ENCODE measurements at places on chromosomes 1 and 21. TPM values are rescaled to one million over a fixed set of nuclear protein-coding genes. Genes with fewer than 3 reads are reported as not detected.

The FOXO6 gene
- 0.31 TPM for total RNA-seq

The DISP3 gene
- total RNA-seq = 0.55 TPM

The TSACC gene
- 0.73 TPM for total RNA-seq

The COL24A1 gene
- total RNA-seq = not detected

The SNIP1 gene
- 24.1 TPM for total RNA-seq

The SLC44A5 gene
- 0.21 TPM for total RNA-seq

The LCE1F gene
- total RNA-seq = not detected

The ITSN1 gene
- total RNA-seq = 1.7 TPM

The FAM163A gene
- not detected for total RNA-seq

The VWA5B1 gene
- not detected for total RNA-seq

The CFHR1 gene
- not detected for total RNA-seq

The OR6K6 gene
- total RNA-seq = not detected

The RPTN gene
- total RNA-seq = not detected

The FAM177B gene
- total RNA-seq = not detected

The ODR4 gene
- total RNA-seq = 12.8 TPM

The LRRC39 gene
- total RNA-seq = 0.45 TPM

The MMP23B gene
- 1.7 TPM for total RNA-seq

The SUSD4 gene
- total RNA-seq = 0.23 TPM

The RGS1 gene
- total RNA-seq = 13.8 TPM

The KCNA3 gene
- 49.3 TPM for total RNA-seq

The SHE gene
- total RNA-seq = not detected

The FCER1G gene
- total RNA-seq = 12.0 TPM

The CLCNKB gene
- not detected for total RNA-seq

The IL24 gene
- not detected for total RNA-seq

The C8A gene
- total RNA-seq = not detected

The FYB2 gene
- total RNA-seq = not detected

The TMCC2 gene
- 2.7 TPM for total RNA-seq

The CDC42BPA gene
- 0.32 TPM for total RNA-seq

The MCOLN3 gene
- total RNA-seq = 1.6 TPM

The IFNAR2 gene
- 62.4 TPM for total RNA-seq

The PWP2 gene
- total RNA-seq = 8.0 TPM

The RGS2 gene
- 6.2 TPM for total RNA-seq

The C4BPA gene
- total RNA-seq = not detected

The RAB13 gene
- 5.2 TPM for total RNA-seq

The CELA3B gene
- not detected for total RNA-seq

The BEND5 gene
- total RNA-seq = 6.3 TPM

The REN gene
- not detected for total RNA-seq

The LEMD1 gene
- total RNA-seq = 0.78 TPM

The MCOLN2 gene
- 12.9 TPM for total RNA-seq

The FNDC7 gene
- total RNA-seq = not detected

The SAMSN1 gene
- 103 TPM for total RNA-seq

The DMRTA2 gene
- not detected for total RNA-seq

The CAMSAP2 gene
- total RNA-seq = not detected

The TNFRSF1B gene
- 274 TPM for total RNA-seq

The RAD54L gene
- 63.9 TPM for total RNA-seq

The DIRAS3 gene
- total RNA-seq = not detected

The SLFNL1 gene
- 0.29 TPM for total RNA-seq

The ANXA9 gene
- total RNA-seq = not detected

The TNNT2 gene
- not detected for total RNA-seq

Measured in activated CD8-positive, alpha-beta T cell treated with anti-CD3 and anti-CD28 coated beads, Interleukin-2, amount 10 ng/mL, durations not matched to agents 7 days and 5 days (primary cell).